Uterine smooth muscle cell (primary cell): ENCODE measurements at places on chromosomes 1 and 21. TPM values are rescaled to one million over a fixed set of nuclear protein-coding genes. Genes with fewer than 3 reads are reported as not detected.

The MMP23B gene
- total RNA-seq, result 1.2 and 4.7 TPM in 2 replicates

The TSSK3 gene
- total RNA-seq, result 0.33 and 5.1 TPM in 2 replicates

The PTPRU gene
- total RNA-seq, result 19.1 and 22.5 TPM in 2 replicates

The GALNT2 gene
- 68.8 and 94.5 TPM in 2 replicates for total RNA-seq

The PBX1 gene
- 61.1 and 62.4 TPM in 2 replicates for total RNA-seq

The MATN1 gene
- not detected in 2 replicates for total RNA-seq

The FOXO6 gene
- total RNA-seq, result under 0.01 TPM in 1 of 2 replicates, not detected in the other

The TNFSF4 gene
- total RNA-seq, result 0.66 and 1.9 TPM in 2 replicates

The DCST1 gene
- total RNA-seq, result not detected in 2 replicates

The CYYR1 gene
- total RNA-seq, result 0.11 and 0.12 TPM in 2 replicates

The SPRR2F gene
- not detected in 2 replicates for total RNA-seq

The SLAMF9 gene
- total RNA-seq, result not detected in 2 replicates

The TCHH gene
- total RNA-seq, result under 0.01 TPM in 1 of 2 replicates, not detected in the other

The ADCY10 gene
- under 0.01 TPM in 2 replicates for total RNA-seq

The CDK11A gene
- total RNA-seq, result 12.4 and 15.2 TPM in 2 replicates

The TTF2 gene
- total RNA-seq, result 16.9 and 19.9 TPM in 2 replicates

The BCAR3 gene
- total RNA-seq, result 48.7 and 53.7 TPM in 2 replicates

The OR6N1 gene
- not detected in 2 replicates for total RNA-seq

The KCNJ15 gene
- total RNA-seq, result 0.75 and 1.2 TPM in 2 replicates

The CELF3 gene
- total RNA-seq, result not detected in 2 replicates

The RNF186 gene
- 0.12 TPM in 1 of 2 replicates, not detected in the other for total RNA-seq
